ENCODE measurements at places on chromosomes 4 and X.

- DNase-seq: no peak
These were observed 225.0 kb downstream of the QDPR start for GRCh38 chr4:17286752-17287460.

DNA sequence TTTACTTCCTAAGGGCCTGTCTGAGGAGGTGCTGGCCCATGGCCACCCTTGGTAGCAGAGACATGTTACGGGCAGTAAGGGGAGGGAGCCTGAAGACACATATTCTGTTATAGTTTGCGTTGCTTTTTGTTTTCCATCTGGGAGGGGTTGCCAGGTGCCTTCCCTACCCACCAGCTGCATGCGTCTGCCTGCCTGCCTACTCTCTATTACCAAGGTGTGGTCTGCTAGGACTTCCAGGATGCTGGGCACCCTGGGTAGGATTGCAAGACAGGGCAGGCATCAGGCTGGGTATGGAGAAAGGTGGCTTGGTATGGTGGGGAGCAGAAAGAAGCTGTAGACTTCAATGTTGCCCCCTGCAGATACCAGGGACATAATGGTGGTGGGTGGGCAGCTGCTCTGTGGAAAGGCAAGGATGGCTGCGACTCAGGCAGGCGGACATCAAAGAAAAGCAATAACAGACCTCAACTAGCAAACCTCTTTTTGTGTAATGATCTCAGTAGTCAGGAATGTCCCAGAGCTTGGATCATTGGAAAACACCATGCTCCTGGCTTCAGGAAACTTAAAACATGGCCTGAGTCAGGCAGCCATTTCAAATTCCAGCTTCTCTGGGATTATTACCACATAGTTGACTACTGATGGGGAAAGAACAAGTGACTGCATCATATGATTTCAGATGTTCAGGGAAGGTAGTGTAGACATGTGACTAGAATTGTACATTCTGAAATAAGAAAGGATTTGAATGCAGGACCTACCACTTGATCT, 67.8 kb downstream of the HOPX start:
- no peak for DNase-seq

DNA sequence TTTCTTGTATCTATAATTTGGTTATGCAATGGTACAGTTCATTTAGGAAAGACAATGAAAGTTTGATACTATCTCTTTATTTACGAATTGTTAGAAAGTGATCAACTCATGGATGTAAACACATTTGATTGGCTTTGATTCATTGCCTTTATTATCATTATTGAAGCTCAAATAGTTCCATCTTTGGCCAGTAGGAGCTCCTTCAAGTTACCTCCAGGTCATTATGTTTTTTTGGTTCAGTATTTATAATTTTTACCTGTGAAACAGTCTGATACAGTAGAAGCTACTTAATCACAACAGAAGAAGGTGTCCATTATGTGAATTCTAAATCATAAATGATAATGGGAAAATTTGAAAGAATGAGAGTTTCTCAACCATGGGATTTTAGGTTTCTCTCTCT, 12.4 kb downstream of the NPY5R start:
- DNase-seq: no peak

DNA sequence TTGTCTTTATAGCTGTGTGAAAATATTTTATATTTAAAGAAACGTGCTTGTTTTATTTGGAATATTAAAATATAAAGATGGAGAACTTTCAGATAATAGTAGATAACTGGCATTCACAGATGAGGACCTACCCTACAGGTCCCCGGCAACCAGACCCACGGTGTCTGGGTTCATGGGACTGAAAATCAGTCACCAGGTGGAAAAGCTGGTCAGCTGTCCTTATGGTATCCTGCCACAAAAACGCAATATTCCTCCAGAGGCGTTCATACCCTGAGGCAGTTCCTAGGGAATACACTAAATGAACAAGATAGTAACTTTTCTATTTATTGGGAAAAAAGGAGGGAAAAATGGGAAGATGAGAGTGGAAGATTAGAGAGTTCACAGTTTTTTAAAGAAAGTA, 1.2 kb downstream of the TLR6 start:
- DNase-seq: no peak

DNA sequence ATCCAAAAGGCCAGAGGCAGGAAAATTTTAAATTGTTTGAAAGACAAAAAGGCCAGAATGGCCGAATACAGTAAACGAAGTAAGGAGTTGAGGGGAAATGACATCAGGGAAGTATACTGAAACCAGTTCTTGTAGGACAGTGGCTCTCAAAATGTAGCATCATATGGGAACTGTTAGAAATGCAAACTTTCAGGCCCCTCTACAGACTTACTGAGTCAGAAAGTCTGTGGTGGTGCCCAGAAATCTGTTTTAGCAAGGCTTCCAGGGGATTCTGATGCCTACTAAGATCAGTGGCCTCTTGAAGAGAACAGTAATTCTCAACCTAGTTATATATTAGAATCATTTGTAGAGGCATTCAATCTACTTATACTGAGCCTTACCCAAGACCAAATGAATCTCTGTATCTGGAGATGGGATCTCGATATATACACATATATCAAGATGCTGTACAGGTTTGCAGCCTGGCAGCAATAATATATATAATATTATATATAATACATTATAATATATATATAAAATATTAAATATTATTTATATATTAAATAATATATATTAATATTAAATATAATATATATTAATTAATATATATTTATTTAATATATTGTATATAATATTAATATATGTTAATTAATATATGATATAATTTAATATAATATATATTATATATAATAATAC, 39.7 kb downstream of the ADAMTS3 start:
- no peak for DNase-seq

- DNase-seq: no peak
These were observed 355.8 kb downstream of the KLHL4 start for GRCh38 chrX:87873347-87873941.

- no peak for DNase-seq
These were observed 115.7 kb upstream of the PJA1 start for GRCh38 chrX:69280933-69281332.

GRCh38 chr4:128846063-128846462, 36.6 kb downstream of the JADE1 start:
- DNase-seq: no peak

- no peak for DNase-seq
These were observed 2.7 kb downstream of the SRPK3 start for GRCh38 chrX:153783378-153784013.

GRCh38 chr4:158458271-158458895, 63.3 kb upstream of the RXFP1 start:
- no peak for DNase-seq

DNA sequence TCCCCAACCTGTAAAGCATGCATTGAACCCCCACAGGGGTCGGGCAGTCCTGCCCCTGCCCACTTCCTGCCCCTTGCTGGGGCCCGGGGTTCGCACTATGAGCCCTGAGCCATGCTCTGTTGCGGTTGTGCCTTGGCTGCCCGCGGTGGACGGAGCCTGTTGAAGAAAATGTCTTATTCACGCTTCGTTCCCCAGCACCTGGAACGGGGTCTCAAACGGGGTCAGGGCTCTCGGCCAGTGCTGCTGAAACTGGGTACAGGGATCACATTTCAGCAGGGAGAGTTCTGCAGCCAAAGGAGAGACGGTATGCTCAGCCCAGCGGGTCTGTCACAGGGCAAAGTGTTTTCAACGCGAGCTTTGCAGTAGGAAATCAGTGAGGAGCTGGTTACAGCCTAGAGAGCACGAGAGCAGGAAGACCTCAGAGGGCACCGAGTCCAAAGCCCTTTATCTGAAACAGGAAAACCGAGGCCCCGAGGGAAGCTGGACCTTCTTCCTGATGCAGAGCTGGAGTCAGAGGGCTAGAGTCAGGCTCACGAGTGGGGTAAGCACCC, 46.3 kb upstream of the AFAP1 start:
- no peak for DNase-seq

- no peak for DNase-seq
These were observed 11.5 kb downstream of the LARP7 start for GRCh38 chr4:112648263-112649054.

- no peak for DNase-seq
These were observed 155.4 kb downstream of the AFAP1 start for GRCh38 chr4:7784131-7784870.

GRCh38 chr4:48167538-48168263, 33.7 kb upstream of the TXK start:
- DNase-seq: no peak

DNA sequence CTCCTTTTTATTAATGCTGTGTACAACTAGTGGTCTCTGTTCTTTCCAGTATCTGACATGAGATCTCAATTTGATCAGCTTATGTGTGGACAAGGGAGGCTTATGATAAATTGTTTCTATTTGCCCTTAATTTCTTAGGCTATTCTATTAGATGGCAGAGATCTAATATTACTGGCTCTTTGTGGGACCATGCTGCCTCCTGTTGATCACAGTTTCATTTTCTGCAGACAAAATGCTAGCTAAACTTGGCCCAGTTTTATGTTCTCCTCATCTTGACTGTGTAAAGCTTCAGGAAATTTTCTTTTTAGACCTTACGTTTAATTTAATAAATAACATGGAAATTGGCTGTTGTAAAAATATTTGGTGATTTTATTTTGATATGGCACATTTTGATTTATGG, 627.1 kb upstream of the AADAT start:
- no peak for DNase-seq

DNA sequence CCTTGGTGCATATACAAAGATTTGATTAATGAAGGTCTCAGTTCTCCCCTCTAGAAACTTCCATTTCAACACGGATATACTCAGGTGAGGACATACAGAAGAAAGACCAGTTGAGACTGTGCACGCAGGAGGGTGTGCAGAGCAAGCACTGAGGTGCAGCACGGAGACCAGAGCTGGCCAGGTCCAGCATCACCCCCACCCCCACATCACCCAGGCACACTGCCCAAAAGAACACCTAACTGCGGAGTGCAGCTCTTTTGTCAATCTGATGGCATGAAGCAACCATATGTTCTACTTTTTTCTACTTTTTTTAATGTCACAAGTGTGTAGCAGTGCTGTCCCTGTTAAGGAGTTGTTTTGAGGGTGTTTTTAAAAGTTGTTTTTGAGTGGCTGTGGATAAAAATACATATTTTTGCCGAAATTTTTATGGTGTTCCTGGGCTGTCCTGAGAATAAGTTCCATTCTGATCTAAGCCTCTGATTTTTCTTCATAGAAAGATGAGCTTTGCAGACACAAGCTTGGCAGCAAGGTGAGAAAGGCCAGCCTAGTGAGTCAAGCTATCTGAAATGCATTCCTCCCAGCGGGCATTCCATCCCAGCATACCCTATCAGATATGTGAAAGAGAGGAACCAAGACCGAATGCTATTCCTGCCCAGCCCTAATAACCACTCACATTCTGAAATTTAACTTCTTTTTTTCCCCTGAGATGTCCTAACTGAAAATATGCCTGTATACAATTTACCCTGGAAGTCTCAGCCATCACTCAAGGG, 173.7 kb downstream of the PTTG2 start:
- DNase-seq: no peak

DNA sequence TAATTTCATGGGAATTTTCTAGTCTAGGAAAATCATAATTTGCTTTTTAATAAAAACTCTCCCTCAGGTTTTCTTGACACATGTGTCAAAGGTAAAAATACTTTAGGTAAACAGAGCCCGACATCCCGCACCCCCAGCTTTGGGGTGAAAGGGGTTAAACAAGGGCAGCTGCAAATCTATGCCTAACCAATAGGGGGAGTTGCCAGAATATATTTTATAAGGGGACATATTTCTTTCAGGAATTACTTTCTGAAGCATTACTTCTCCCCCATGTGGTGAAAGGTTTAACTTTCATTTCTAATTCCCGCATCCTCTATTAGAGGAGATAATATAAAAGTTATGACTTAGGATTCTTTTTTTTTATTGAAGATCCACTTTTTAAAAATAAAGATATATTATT, 53.9 kb upstream of the HEPH start:
- DNase-seq: no peak
